ENCODE measurements at places on chromosomes 1 and 21.

GRCh38 chr1:70554341-70554740, 143.3 kb downstream of the CTH start:
- DNase-seq: no peak

DNA sequence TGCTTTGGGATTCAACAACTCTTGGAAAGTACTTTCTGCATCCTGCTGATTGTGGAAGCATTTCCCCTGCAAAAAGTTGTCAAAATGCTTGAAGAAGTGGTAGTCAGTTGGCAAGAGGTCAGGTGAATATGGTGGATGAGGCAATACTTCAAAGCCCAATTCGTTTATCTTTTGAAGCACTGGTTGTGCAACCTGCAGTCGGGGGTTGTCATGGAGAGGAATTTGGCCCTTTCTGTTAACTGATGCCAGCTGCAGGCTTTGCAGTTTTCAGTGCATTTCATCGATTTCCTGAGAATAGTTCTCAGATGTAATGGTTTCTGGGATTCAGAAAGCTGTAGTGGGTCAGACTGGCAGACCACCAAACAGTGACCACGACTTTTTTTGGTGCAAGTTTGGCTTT, 47.6 kb upstream of the GJA5 start:
- no peak for DNase-seq

DNA sequence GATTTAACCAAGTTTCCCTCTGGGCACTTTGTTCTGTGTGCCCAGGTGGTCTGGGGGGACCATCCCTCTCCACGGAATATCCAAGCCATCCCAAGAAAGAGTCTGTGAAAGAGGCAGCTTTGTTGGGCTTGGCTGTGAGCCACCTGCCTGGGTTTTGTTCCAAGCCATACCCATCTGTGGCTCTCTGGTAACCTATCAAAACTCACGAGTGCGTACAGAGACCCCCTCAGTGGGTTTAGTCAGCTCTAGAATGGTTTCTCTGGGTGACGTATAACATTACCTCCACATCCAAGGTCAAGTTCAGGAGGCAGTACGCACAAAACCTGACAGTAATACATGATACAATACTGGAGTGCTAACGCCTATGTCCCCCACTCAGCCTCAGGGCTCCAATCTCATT, 54.2 kb downstream of the DNTTIP2 start:
- no peak for DNase-seq

- no peak for DNase-seq
Measured at GRCh38 chr21:32308696-32309095, 10.0 kb downstream of the MRAP start.

DNA sequence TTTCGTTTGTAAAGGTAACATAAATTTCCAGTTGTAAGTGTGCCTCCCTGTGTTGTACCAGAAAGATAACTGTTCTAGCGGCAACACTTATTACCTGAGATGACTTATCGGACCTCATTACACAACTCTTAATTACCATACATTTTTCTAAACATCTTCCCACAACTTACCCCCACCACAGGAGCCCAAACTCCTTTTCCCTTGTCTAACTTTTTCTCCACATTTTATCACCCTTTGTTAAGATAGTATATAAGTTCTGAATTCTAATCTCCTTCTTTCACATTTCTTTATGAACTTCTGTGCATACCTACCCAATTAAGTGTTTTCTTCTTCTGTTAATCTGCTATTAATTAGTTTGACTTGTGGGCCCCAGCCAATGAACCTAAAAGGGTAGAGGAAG, 143.7 kb upstream of the CAMK1G start:
- no peak for DNase-seq

DNA sequence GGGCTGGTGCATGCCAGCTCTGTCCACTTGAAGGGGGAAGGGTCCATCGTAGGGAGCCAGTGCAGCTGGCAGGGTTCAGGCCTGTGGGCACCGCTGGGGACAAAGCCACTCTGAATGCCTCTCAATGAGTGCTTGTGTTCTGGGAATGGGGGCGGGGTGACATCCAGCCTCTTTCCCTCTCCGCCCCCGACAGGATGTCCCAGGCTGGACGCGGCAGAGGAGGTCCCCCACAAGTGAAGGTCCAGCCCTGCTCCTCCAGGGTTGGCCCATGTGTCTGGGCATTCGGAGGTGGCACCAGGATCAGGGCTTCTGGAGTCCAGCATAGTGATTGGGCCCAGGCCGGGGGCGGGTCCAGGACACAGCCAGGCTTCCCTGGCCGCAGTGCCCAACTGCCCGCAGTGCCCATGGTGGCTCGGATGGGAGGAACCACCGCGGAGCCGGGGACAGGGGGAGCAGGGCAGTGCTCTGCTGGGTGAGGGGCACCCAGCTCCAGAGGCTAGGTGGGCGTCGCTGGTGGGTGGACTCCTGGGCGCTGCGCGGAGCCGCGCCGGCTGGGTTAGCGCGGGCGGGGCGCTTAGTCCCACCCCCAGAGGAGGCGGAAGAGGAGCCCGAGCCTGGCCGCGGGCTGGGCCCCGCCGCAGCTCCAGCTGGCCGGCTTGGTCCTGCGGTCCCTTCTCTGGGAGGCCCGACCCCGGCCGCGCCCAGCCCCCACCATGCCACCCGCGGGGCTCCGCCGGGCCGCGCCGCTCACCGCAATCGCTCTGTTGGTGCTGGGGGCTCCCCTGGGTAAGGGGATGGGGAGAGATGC, at the start of gene SHISA4:
Gene SHISA4 (plus strand): TSS at position 617 of the 808 bp plus-strand sequence. CDS start 97 bp downstream, at position 714.
- no peak for DNase-seq

- DNase-seq: no peak
Measured at GRCh38 chr1:199460933-199461332, 566.6 kb upstream of the NR5A2 start.

DNA sequence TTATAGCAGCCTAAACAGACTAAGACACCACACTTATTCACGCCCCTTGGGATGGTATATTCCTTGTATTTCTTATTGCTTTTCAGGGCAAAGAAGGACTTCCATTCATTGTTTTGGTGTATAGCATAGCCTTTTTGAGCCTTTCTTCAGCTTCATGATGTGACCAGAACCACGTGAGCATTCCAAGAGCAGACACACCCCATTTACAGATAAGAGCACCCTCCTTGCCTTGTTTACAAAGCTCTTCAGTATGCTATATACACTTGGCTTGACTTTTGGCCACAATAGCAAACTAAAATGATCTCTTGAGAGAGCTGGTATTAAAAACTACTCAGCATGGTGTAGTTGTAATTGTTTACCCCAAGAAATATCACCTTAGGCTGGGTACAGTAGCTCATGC, 78.7 kb downstream of the PIK3R3 start:
- DNase-seq: no peak

DNA sequence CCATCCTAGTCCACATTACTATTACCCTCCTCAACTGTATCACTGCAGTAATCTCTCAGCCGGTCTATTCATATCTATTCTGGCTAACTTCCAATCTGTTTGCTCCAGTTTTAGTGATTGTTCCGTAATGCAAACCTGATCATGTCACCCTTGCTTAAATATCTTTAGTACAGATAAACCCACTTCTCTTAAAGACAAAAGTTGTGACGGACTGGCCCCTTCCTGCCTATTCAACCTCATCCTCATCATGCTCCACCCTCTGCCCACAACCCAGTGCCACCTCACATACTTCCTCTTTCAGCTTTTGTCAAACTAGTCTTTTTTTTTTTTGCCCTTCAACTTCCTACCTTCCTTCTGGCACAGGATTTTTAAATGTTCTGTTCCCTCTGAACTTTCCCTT, 2.8 kb upstream of the C1orf162 start:
- DNase-seq: no peak

- no peak for DNase-seq
Measured at GRCh38 chr1:61477301-61477700, 247.6 kb downstream of the TM2D1 start.

DNA sequence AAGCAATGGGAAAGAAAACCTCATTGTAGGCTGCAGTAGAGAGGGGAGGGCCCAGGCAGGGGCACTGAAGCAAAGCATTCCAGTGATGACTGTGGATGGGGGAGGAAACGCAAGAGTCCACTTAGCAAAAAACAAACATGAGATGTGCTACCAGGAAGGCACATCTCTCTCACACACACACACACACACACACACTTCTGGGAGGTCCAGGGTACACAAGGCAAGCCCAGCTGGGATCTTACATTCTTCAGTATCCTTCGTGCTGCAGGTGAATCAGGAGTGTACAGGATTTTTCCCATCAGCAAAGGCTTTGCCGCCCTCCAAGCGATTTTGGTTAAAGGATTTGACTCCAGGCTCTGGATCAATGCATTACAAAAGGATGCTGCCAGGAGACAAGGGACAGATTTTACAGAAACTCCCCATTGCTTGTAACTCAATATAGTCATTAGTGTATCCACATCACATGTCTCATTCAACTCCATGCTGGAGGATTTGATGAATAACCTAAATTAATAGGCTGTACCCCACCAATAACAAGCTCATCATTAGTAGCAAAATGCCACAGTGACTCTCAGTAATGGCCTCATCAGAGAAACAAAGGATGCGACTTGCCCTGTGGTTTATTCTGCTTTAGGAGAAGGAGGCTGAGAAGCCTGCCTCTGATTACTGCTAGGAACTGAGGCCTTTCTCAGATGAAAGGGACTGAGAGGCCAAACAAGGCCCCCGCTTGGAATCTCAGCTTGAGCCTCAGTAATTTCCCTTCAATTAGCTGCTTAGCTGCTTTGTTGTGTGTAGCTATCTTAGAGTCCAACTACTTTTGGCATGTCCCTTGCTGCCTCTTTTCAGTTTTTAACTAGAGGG, 41.6 kb downstream of the ABCA4 start:
- no peak for DNase-seq

DNA sequence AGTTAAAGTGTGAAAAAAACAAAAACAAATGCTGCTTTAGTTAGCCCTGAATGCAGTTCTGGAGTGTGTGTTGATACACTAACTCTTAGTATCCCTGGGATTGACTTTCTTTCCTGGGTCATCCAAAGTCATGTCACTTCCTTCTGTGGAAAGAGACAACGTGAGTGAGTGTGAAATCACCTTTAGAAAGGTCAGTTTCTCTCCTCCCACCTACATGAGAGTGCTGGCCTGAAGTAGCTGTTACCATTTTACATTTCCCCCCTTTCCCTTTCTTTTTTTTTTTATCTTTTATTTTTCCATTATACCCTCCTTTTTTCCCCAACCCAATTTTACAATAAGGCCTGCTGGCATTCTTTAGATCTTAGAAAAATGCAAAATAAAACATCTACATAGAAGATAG, 55.2 kb downstream of the CENPF start:
- no peak for DNase-seq

GRCh38 chr1:241819340-241819866, 28.6 kb upstream of the EXO1 start:
- DNase-seq: no peak

GRCh38 chr1:65959896-65960567, 167.3 kb downstream of the PDE4B start:
- no peak for DNase-seq

DNA sequence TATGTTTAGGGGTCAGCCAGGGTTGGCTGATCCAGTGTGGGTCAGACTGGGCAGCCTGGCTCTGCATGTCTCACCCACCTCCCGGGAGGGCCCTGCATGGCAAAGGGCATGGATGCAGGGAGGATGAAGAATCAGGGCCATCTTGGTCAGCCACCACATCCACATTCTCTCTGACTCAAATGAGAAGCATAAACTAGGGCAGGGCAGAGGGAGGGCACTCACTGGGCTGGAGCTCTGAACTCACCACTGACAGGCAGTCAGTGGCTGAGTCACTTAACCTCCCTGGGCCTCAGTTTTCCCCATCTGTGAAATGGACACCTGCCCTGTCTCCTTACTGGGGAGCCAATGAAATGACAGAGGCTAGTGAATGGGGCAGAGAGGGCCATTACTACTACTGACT, 4.3 kb upstream of the CELA2A start:
- DNase-seq: no peak

DNA sequence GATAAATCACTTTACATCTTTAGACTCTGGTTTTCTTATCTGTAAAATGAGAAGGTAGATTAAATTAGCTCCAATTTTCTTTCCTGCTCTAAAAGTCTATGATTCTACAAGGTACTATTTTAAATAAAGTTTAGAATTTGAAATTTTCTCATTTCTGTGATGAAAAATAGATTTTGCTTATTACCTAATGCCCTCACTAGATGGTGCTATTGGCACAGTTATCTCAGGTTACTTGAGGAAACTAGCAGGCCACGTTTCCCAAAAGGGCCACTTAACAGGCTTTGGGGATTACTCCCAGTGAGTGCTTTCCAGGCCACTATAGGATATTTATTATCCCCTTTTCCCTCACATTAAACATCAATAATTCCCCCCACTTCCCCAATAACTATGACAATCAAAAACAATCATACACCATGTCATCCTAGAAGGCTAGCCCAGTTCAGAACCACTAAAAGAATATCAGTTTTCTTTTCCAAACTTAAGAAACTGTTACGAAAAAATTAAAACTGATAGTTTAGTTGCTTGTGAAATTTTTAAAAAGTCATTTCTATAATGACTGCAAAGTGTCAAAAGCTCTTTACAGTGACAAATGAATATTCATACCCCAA, 30.6 kb downstream of the OMA1 start:
- DNase-seq: no peak

GRCh38 chr21:44092211-44092610, 15.0 kb upstream of the PWP2 start:
- no peak for DNase-seq

DNA sequence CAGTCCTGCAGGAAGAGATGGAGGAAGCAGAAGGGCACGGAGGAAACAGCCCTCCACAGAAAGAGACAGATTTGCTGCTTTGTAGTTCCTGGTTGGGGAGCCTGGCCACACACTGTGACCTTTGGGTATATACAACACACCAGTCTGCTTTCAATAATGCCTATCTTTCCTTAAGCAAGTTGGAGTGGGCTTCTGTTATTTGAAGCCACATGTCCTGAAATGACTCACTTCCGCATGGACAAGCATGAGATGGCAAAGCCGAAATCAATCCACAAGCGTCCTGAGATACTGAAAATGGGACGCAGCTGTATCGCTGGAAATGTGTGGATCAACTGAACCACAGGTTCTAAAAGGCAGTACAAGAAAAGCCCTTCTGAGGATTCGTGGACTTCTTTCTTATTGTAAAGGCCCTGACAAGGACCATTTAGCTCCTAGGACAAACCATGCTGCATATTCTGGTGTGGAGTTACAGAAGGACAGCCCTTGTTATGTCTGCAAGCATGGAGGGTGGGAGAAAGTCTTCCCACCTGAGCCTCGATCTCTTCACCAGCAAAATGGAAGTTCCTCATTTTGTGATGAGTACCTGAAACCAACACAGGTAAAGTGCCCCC, 22.7 kb upstream of the FHAD1 start:
- no peak for DNase-seq

- DNase-seq: no peak
Measured at GRCh38 chr1:66300972-66301451, 232.9 kb upstream of the SGIP1 start.

- DNase-seq: no peak
Measured at GRCh38 chr1:93813076-93813475, 65.9 kb downstream of the DNTTIP2 start.
